ENCODE measurements at places on chromosomes 6 and 20. TPM values are rescaled to one million over a fixed set of nuclear protein-coding genes. Genes with fewer than 3 reads are reported as not detected.

GRCh38 chr6:167906899-167907298 lies 80.2 kb downstream of the AFDN start:
- DNase-seq = peak; percentile 36

Gene OR12D3
- total RNA-seq = not detected

Gene FNDC1
- under 0.01 TPM for total RNA-seq

- peak; percentile 6 for DNase-seq
Measured at GRCh38 chr20:64010711-64011237, 25.2 kb upstream of the C20orf204 start.

Gene ENPP5
- total RNA-seq = 2.5 TPM

GRCh38 chr6:42819803-42820511 lies 38.1 kb downstream of the BICRAL start:
- DNase-seq = no peak

GRCh38 chr20:45044084-45044573 lies 56.8 kb downstream of the KCNS1 start:
- DNase-seq = peak; percentile 89

DNA sequence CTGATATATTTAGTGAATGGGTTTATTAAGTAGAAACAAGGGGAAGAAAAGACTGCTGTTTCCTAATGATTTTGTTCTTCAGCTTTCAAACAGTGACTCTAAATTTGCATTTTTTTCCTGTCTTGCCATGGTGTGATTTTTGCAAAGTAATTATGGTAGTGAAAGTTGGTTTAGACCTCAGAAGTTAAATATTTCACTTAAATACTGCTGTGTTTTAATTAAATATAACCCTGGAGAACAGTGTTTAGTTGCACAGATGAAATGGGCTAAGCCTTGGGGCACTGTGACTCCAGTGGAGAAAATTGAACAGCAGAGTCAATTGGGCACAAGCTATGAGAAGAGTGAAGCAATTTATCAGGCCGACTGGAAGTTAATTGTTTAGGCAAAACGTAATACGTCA lies 111.1 kb upstream of the MCHR2 start:
- DNase-seq = no peak

Gene MOG
- not detected for total RNA-seq

Gene UBE2J1
- total RNA-seq = 22.6 TPM

Gene ALDH5A1
- 0.26 TPM for total RNA-seq

Gene SRSF6
- 37.8 TPM for total RNA-seq

Gene NHLRC1
- total RNA-seq = 3.1 TPM

DNA sequence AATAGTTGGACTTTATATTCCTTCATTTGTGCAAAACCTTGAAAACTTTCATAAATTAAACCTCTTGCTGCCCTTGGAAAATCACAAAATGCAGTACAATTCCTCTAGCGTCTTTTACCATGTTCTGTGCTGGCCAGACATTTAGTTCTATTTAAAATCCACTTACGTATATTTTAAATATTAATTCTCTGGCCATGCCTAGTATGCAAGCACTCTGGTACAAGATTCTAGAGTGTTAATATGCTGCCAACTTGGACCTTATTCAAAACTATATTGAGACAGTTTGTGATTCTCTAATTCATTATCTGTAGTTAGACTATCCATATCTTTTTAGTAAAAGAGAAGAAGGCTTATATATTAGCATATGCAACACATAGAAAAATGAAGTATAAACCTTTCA lies 328.1 kb downstream of the ARHGAP18 start:
- DNase-seq = no peak

GRCh38 chr20:25514747-25515340 lies 70.5 kb downstream of the NINL start:
- no peak for DNase-seq

- no peak for DNase-seq
Measured at GRCh38 chr6:144106206-144106605, 10.8 kb upstream of the SF3B5 start.

DNA sequence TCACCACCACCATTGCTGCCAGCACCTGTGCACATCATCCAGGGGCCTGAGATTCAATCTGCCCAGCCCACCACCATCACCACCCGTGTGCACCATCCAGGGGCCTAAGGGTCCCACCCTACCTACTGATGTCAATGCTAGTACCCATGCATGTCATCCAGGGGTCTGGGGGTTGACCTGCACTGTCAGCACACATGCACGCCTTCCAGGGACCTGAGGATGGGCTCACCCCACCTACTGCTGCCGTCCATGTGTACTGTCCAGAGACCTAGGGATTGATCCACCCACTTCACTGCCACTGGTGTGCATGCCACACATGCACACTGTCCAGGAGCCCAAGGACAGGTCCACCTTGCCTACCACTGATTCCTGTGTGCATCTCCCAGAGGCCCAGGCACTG lies 11.9 kb upstream of the OXT start:
- no peak for DNase-seq

Gene ADGRB3
- total RNA-seq = 0.77 TPM

DNA sequence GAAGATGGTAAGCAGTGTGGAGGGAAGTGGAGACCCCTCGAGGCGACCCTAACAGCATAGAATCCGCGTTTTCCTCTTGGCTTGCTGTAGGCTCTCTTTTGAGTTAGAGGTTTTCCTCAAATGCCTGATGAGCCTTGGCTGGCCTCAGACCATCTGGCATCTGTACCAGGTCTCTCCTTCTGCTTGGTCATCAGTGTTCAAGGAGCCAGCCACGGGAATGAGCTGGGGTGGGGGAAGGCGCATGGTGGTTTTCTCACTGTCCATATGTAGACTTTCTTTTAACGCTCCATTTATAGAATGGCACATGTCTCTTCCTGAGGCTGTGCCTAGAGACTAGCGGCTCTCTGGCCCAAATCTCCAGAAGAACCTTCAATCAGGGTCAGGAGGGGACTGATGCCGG lies 8.1 kb upstream of the GUCA1A start:
- DNase-seq = no peak

GRCh38 chr20:49814057-49814694 lies 1.5 kb downstream of the SLC9A8 start:
- no peak for DNase-seq

Gene WFDC5
- total RNA-seq = not detected

Gene SCRT2
- total RNA-seq = not detected

DNA sequence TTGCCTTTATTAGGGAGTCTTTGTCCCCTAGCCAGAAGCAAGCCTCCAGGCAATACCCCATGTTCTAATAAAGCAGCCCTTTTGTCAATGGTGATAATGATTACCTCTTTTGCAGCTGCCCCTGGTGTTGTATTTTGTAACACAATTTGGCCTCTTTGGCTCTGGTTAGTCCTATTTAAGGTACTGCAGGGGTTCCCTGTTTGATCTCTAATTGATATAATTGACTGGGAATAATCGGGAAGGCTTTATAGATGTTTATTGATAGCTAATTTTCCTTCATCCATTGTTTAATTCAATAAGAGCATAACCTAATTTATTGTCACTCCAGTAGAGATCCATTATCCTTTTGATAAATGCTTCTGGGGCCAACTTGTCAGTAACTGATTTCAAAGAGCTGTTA lies 537.2 kb downstream of the PKHD1 start:
- DNase-seq = no peak

Gene ATRN
- total RNA-seq = 30.6 TPM

- DNase-seq = no peak
Measured at GRCh38 chr6:5424726-5425125, 163.4 kb downstream of the FARS2 start.

DNA sequence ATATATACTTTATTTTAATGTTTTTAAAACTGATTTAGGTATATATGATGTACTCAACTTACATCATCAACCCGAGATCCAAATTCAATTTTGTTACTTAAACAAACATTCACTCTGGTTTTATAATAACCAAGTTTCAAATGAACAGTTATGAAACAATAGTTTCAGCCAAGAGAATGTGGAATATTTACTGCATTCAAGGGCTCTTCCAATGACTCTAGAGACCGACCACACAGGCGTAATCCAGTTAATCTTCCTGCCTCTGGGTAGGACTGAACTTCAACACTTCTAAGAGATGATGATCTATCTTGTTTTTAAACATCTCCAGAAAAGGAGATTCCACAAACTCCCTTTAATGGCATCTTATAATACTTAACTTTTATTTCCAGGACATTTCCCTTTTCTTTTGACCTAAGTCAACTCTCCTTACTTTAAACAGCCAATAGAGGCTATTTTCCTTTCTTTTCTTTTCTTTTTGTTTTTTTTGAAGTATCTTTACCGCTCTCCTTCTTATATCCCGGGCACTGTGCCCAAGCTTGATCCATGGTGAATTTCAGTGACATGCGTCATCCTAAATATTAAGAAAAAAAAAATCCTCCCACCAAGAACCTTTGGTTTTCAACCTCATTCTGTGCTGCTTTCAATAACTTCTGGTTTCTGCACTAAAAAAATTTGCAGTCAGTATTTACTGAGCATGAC lies 110.1 kb downstream of the KIF13A start:
- peak; percentile 83 for DNase-seq

DNA sequence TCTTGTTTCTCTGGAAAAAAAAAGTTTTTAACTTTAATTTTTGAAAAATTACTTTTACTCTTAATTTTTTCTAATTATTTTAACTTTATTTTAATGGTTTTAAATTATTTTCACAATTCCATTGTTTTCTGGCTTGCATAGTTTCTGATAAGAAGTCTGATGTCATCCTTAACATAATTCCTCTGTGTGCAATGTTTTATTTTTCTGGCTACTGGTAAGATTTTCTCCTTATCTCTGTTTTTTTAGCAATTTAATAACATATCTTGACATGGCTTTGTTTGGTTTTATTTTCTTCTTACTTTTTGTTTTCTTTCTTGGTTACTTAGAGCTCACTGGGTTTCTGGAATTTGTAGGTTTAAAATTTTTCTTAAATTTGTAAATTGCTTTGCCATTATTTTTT lies 114.8 kb downstream of the TBXT start:
- no peak for DNase-seq

DNA sequence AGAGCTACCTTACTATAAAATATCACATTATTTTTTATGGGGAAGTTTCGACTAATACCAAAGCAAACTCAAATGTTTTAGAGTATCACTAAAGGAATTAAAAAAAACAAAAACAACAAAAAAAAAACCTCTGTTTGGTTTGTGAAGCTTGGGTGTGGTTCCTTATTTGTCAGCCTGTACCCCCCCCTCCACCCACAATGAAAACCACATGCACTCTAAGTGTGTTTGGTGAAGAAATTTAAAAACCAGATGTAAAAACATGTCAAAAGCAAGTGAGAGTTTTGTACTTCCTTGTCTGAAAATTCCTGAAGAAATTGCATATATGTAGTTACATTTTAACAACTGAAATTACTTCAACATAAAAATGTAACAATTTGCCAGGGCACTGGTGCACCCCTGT lies 3.1 kb downstream of the STK38 start:
- peak; percentile 53 for DNase-seq

Gene RAB5IF
- total RNA-seq = 58.0 TPM

- DNase-seq = no peak
Measured at GRCh38 chr6:153150752-153151440, 19.8 kb upstream of the RGS17 start.

DNA sequence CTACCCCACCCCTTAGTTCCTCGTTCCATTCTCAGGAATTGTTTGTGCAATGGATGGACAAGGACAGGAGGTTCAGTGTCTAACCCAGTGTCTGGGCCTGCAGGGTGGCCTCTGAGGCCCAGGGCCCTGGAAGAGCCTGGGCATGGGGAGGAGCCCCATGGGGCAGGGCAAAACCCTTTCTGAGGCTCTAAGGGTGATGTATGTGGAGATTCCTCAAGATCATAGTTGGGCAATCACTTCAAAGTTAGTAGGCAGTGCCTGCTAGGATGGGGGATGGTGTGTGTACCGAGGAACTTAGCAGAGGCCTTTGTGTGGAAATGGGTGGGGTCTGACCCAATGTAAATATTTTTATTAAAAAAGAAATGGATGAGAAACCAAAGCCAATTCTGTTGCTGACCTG lies 6.7 kb upstream of the C2 start:
- peak; percentile 75 for DNase-seq

Gene KCNS1
- 0.50 TPM for total RNA-seq

DNA sequence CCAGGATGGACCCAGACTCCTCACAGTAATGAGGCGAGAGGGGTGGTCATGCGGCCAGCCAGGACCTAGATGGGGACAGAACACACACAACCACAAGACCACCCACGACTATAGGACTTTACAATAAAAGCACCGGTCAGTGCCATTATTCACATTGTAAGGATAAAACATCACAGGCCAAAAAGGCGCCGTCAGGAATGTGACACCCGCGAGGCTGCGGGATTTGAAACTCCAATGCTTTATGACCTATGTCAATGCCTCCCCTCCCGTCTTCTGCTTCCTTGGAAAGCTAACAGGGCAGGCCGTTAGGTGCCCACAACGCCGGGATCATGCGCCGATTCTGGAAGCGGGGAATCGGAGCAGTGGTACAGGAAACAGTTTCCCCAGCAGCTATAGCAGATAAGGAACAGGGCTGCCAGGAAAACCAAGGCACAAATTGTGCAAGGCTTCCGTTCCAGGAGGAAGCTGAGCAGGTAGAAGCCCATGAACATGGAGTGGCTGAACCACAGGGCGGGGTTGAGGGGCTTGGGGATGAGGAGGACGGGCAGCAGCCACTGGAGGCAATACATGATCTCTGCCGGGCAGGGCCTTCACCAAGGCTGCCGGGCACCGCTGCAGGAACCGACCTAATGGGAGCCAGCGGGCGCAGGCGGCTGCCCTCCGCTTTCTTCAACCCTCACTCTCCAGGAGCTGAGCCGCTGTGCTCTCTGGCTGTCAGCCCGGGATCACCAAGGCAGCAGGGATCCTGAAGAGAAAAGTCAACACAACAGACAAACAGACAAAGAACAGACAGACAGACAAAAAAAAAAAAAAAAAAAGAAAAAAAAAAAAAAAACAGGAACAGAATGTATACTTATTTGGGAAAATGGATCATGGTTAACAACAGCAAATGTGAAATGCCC lies 2.2 kb upstream of the NNAT start:
- no peak for DNase-seq

DNA sequence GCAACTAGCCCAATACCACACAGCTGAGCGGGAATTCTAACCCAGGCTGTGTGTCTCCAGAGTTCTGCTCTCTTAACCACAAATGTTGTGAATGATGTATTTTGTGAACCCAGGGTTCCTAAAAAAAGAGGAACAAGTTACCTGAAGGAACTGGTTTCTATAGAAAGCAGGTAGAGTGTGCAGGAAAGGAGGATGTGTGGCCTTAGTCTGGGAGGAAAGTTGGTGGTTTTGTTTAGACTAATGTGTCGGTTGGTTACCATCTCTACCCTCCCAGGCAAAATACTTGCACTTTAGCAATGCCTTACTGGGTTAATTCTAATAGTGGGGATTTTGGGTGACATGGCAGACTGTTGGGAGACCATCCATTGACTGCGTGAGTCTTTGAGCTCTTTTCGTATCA lies 143.3 kb downstream of the SCP2D1 start:
- no peak for DNase-seq

Gene REM1
- total RNA-seq = not detected

- DNase-seq = no peak
Measured at GRCh38 chr20:5680192-5680591, 70.0 kb upstream of the SHLD1 start.

DNA sequence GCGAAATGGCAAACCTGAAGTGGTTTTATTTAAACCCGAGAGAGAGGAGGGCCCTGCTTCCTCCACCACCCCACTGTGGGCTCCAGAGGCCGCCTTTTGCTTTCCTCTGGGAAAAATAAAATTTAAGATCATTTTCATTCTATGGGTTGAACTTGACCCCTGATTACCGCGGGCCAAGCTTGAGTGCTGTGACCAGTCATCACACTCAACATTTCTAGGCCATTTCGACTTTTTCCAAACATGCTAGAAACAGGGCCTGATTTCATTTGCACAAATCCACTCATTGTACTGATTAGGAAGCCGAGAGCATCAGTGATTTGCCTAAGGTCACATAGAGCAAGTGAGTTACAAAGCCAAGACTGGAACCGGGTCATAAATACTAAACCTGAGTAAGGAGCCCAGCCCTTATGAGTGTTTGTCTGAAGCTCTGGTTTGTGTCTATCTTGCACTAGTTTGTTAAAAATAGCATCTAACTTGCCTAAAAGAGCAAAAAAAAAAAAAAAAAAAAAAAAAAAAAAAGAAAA lies 179.7 kb downstream of the DLL1 start:
- DNase-seq = no peak
